Iris pigment epithelial cell (primary cell): ENCODE measurements at places on chromosomes 5 and 9.

DNA sequence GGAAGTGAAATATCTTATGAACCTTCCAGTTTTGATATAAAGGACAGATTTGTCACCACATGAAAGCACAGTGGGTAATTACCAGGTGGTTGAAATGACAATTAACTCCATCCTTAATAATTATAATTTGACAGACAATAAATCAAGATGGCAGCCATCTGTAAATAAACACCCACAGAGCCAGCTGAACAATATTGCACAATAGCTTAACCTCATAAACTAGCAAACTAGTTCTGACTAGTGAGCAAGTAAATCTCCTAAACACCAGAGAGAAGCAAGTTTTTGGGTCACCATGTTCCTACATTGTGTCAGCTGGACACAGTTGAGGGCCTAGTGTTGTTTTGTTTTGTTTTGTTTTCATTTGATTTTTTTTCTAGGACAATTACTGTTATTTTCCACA is 577.4 kb downstream of the ACTL7B start:
- DNase-seq: no peak

DNA sequence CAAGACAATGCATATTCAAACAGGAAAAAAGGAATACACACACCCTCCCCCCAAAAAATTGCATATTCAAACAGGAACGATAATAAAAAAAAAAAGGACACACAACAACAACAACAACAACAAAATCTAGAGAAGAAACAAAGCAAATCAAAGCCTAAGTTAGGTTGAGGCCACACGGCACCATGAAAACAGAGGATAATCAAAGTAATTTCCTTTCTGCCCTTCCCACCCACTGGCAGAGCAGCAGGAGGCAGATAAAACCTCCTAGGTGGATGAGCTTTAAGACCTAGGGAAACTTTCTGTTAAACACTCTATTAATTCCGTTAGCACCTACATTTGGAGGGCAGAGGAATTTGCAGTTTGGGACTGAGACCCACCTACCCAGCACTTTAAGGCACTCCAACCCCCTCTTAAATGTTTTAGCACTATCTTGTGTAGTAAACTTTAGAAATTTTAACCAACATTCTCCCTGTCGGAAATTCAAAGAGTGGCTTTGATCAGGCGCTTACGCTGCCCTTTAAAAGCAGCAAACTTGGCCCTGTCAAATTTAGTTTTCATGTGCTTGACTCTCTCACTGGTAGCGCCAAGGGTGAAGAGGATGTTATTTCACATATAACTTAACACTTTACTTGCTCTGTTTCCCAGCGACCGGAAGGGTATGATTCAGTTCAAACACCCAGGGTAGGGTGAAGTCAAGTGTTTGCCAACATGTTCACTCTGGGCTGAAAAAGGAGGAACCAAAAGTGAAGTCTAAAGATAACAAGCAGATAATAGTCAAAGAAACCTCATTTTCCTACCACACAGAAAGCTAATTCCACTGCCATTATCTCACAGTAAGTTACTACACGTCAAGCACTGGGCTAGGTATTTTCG is 9.2 kb downstream of the ENC1 start:
- DNase-seq: peak; percentile 93

- DNase-seq: no peak
Observed at GRCh38 chr5:151592855-151593408, 1.8 kb upstream of the FAT2 start.

GRCh38 chr5:89260254-89260653 is 377.3 kb upstream of the MEF2C start:
- no peak for DNase-seq

DNA sequence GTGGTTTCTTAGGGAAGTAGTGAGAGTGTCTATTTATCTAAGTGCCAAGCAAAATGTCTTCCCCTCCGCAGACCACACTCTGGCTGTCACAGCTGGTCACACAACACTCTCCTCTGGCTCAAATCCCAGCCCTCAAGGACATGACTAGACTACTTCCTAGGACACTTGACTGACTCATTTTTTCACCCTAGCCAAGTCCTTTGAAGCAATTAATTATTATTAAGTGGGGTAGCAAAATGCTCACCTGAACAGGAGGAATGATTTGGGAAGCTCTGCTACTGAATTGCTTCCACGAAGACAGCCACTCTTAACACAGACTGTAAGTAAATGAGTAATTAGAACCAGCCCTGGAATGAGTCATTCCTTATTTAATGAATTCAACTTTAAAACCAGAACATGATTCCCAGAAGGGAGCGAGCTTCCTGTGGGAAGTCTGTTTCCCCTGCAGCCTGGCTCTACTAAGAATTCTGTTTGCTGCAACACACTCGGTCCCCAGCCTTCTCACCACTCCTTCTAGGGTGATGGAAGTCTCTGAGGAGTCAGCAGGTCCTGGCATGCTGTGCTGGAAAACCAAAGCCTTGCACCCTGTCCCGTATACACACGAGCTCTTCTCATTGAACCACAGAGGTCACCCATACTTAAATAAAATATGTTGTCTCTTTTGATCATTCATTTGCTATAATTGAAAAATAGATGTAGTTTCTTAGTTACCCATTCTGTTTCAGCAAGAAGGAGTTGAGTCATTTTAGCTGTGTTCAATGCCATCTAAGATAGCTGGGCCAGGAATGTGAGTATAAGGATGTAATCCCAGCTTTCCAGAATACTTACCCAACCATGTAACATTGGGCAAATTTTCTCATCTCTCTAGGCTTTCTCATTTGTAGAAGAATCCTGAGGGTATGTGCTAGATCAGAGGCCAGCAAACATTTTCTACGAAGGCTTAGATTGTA is 218.6 kb upstream of the RASEF start:
- DNase-seq: peak; percentile 14

- DNase-seq: peak; percentile 67
Observed at GRCh38 chr5:53161876-53162275, 52.3 kb upstream of the MOCS2 start.

GRCh38 chr5:92852219-92852618 is 728.8 kb downstream of the NR2F1-AS1 start:
- no peak for DNase-seq

DNA sequence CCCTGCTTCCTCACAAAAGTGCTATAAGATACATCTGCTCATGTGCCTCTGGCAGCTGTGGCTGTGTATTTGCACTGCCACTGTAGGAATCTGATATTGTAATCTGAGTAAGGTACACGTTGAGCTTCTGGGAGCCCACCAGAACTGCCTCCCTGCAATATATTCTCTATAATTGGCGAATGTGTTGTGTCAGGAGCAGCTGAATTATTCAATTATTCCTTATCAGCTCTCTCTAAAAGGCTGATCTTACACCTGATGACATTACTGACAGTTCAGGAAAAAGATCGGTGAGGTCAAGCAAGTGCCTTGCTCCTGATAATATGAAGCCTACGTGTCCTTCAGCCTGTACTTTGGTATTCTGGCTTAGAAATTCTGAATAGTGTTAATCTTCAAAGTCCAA is 1015.0 kb downstream of the CDH9 start:
- no peak for DNase-seq

GRCh38 chr5:59538750-59539121 is 354.8 kb downstream of the PDE4D start:
- no peak for DNase-seq

GRCh38 chr5:167929841-167930240 is 361.6 kb upstream of the WWC1 start:
- DNase-seq: no peak

- DNase-seq: no peak
Observed at GRCh38 chr5:14219800-14220512, 76.8 kb downstream of the TRIO start.

DNA sequence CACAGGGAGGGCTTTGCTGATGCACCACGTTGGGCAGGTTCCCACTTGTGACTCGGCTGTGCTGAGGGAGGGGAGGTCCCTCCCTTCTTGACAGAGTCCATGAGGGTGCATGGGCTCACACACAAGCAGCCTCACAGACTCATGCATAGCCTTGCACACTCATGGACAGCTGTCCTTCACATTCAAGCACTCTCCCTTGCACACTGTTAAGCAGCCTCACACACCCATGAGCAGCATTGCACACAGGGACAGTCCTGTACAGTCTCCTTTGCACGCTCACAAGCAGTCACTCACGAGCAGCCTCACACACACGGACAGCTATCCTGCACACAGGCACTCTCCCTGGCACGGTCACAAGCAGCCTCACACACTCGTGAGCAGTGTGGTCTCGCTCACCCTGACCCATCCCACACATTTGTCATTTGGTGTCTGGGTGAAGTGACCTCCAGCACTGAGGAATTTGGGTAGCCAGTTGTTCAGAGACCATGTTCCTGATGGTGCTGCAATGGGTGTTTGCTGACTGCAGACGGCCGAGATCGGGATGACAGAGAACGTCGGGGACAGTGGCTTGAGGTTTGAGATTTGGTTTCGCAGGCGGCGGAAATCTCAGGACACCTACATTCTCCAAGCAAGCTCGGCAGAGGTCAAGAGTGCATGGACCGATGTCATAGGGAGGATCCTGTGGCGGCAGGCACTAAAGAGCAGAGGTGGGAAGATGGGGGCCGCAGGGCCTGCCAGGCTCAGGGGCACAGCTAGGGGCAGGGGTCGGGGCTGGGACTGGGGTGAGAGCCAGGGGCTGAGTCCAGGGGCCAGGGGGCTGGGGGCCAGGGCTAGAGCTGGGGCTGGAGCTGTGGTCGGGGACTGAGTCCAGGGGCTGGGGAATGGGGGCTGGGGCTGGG is 17.7 kb upstream of the LRRC14B start:
- DNase-seq: no peak

- peak; percentile 29 for DNase-seq
Observed at GRCh38 chr5:120062515-120062917, 401.6 kb upstream of the PRR16 start.

GRCh38 chr5:132496191-132496630 is 5.6 kb upstream of the IRF1 start:
- peak; percentile 89 for DNase-seq

GRCh38 chr5:115170134-115170928 is 623 bp upstream of the TRIM36 start:
- peak; percentile 25 for DNase-seq

DNA sequence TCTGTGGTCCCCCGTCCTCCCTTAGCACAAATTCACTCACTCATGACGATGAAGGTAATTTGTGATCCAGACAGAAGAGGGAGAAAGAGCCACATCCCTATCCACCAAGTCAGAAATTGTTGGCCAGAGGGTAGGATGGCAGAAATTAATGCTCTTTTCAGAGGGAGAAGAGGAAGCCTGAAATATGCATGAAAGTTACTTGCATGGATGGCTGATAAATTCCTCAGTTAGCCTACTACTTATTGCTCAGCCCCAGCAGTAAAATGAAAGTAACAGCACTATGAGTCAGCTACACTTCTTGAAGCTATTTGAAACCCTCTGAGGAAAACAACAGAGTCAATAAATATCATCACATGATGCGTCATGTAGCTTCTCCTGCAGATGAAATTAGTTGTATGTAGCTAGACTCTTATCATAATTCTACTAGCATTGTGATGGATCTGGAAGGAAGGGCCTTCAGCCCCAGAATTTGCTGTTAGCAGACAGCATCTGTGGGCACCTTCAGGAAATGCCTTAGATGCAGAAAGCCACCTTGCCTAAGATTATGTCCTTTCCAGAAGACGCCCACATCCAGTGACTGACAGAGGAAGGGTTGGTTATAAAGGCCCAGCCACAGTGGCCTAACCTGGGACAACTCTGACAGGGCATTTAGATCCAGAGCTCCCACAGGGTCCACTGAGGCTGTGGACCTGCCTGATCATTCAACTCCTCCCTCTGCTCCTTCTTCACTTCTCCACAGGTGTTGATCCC is 81.2 kb upstream of the CCDC112 start:
- peak; percentile 96 for DNase-seq

- no peak for DNase-seq
Observed at GRCh38 chr9:114005371-114006154, 72.5 kb downstream of the AMBP start.

DNA sequence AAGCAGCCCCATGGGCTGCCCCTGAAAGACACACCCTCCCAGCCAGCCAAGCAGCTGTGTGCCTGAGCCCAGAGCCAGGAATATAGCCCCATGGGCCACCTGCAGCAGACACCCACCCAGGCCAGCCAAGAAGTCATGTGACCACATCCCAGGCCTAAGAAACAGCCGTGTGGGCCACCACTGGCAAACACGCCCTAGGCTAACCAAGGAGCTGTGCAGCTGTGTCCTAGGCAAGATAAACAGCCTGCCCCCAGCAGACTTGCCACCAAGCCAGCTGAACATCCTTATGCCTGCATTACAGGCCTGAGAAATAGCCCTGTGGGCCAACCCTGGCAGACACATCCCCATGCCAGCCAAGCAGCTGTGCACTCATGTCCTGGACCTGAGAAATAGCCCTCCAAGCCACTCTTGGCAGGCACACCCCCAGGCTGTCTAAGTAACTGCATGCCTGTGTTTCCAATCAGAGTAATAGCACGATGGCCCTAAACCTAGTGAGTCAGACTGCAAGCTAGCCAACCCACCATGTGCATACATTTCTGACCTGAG is 143.0 kb downstream of the ADAMTS6 start:
- peak; percentile 56 for DNase-seq

- DNase-seq: peak; percentile 57
Observed at GRCh38 chr5:83564069-83564749, 92.7 kb downstream of the VCAN start.

GRCh38 chr5:133977858-133978257 is 9.4 kb upstream of the C5orf15 start:
- DNase-seq: peak; percentile 85

GRCh38 chr9:370086-370485 is 155.4 kb downstream of the DOCK8 start:
- no peak for DNase-seq

- DNase-seq: peak; percentile 77
Observed at GRCh38 chr5:96687812-96688453, 25.8 kb downstream of the CAST start.

GRCh38 chr5:178551059-178551458 is 39.1 kb downstream of the COL23A1 start:
- peak; percentile 46 for DNase-seq

DNA sequence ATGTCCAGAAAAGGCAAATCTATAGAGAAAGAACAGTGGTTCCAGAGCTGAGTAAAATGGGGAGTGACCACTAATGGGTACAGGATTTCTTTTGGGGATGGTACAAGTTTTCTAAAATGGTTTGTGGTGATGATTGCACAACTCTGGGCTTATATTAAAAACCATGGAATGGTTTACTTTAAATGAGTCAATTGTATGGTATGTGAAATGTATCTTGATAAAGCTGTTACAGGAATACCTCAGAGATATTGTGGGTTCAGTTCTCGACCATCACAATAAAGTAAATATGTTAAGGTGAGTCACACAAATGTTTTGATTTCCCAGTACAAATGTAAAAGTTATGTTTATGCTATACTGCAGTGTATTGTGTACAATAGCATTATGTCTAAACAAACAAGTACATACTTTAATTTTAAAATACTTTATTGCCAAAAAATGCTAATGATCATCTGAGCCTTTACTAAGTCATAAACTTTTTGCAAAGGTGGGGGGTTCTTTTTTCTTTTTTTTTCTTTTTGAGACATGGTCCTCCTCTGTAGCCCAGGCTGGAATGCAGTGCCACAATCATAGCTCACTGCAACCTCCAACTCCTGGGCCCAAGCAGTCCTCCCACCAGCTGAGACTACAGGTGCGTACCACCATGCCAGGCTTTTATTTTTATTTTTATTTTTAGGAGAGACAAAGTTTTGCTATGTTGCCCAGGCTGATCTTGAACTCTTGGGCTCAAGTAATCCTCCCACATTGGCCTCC is 65.9 kb downstream of the SHOC1 start:
- peak; percentile 96 for DNase-seq

GRCh38 chr5:76716456-76717157 is 681 bp downstream of the F2R start:
- no peak for DNase-seq

GRCh38 chr5:23352446-23352845 is 155.0 kb upstream of the PRDM9 start:
- DNase-seq: peak; percentile 15
